ENCODE measurements at places on chromosomes 16 and 17.

- no peak for DNase-seq
These were observed 211.9 kb downstream of the KATNIP start for GRCh38 chr16:27761816-27762215.

DNA sequence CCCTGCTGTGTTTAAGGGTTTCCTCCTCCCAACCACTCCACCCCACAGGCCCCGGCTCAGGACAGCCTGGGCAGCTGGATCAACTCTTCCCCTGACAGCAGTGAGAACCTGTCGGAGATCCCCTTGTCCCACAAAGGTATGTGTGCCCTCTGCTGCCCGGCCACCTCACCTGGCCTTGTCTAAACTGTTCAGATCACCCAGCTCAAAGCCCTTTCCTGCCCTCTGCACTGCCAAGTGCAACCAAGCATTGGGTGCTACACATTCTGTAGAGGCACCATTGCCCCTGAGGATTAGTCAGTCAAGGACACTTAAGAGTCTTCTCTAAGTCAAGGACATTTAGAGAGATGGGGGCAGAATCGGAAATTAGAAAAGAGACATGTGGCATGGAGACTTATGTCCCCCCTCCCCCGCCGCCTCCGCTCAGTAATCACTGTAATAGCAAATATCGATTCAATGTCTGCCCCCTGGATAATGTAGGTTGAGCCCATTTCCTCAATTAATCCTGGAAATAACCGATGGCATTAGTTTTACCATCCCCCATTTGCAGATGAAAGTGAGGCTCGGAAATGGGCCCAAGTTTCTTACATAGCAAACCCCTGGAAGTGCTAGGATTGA is 8.1 kb downstream of the BTBD17 start:
- no peak for DNase-seq

- no peak for DNase-seq
These were observed 59.7 kb downstream of the PLCG2 start for GRCh38 chr16:81838794-81839193.

DNA sequence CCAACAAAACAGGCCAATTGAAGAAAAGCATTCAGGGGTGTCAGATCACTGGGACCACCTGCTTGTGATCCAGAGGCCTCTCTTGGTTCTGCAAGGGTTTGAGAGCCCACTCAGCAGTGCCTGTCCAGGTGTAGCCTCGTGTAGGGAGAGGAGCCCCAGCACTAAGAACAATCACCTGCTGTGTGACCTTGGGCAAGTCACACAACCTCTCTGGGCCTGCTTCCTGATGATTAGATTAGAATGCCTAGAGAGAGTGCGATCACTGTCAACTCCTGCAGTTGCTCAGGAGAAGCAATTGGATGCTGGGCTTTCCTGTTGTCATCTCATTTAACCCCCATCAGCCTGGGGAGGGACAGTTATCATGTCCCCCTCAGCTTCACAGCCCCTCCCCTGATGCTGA is 10.2 kb downstream of the DLX3 start:
- DNase-seq, result no peak

DNA sequence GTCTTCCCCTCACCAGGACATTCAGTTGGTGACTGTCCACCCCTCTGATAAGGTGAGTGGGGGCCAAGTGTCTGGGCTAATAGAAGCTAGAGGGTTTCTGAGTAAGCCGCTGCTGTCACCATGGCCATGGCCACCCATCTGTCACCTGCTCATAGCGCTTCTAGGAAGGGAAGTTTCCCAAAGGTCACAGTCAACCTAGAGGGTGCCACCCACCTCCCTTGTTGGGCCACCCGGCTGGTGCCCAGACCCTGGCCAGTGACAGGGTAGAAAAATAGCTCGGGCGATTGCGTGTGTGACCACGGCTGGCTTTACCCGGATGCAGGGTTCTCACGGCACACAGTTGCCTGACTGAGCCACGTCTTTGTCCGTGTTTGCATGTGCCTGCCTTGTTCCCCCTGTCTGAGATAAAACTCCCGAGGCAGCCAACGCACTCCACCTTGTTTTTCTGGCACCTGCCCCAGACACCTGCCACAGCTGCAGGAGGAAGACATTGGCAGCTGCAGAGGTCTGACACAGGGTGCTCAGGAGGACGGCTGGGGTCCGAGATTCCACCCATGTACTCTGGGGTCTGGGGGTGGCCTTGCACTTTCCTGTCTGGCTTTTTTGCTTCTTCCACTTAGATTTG is 809 bp downstream of the PIRT start:
- no peak for DNase-seq

DNA sequence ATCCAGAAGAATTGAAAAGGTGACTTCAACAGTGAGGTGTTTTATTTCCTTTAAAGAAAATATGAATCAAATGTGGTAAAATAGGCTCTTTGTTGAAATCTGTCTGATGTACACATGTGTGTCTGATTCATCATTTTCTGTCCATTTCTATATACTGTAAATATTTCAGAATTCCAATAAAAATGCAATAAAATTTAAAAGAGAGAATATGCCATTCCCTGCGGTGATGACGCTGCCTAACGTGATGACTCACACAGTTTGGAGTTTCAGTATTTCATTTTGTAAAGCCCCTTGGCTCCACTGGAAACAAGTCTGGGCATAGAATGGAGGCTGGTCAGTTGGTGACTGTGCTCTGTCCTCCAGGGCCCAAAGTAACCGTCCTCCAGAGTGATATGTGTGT is 482.5 kb upstream of the CDH5 start:
- no peak for DNase-seq

GRCh38 chr17:81135505-81136278 is 29.6 kb upstream of the PVALEF start:
- DNase-seq, result no peak

- peak; percentile 2 for DNase-seq
These were observed 74.8 kb upstream of the GRIN2A start for GRCh38 chr16:10256784-10257641.

GRCh38 chr16:4323845-4324488 is 8.1 kb downstream of the GLIS2 start:
- no peak for DNase-seq

GRCh38 chr17:64259426-64259825 is 3.6 kb downstream of the TEX2 start:
- no peak for DNase-seq

- no peak for DNase-seq
These were observed 31.9 kb downstream of the POLR2A start for GRCh38 chr17:7515911-7516610.

DNA sequence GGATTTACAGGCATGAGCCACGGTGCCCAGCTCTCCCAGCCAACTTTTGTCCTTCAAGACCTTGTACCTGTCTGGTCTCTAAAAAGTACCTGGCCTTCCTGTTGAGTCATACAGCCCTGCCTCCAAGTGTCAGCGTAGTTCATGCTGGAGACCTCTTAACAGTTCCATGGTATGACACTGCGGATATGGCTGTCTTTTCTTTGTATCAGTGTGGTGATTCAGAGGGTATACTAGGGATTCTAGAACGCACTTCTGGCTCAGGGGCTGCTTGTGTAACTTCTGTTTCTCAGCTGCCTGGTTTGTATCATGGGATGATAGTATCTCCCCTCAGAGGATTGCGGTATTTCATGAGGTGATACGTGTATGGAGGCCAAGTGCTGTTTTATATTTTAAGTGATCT is 2.0 kb upstream of the TMEM11 start:
- DNase-seq, result no peak

DNA sequence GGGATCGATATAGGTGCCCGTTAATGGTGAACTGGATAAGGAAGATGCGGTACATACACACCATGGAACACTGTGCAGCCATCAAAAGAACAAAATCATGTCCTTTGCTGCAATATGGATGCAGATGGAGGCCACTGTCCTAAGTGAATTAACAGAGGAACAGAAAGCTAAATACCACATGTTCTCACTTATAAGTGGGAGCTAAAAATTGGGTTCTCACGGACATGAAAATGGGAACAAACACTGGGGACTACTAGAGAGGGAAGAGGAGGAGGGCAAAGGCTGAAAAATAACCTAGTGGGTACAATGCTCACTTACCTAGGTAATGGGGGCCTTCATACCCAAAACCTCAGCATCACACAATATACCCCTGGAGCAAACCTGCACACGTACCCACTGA is 302.6 kb downstream of the XYLT1 start:
- no peak for DNase-seq

GRCh38 chr16:70800781-70801480 is at the start of gene VAC14:
TSS of gene VAC14 (minus strand) at chr16:70801158. CDS start at chr16:70800900, 258 bp downstream.
- DNase-seq, result peak; percentile 39

DNA sequence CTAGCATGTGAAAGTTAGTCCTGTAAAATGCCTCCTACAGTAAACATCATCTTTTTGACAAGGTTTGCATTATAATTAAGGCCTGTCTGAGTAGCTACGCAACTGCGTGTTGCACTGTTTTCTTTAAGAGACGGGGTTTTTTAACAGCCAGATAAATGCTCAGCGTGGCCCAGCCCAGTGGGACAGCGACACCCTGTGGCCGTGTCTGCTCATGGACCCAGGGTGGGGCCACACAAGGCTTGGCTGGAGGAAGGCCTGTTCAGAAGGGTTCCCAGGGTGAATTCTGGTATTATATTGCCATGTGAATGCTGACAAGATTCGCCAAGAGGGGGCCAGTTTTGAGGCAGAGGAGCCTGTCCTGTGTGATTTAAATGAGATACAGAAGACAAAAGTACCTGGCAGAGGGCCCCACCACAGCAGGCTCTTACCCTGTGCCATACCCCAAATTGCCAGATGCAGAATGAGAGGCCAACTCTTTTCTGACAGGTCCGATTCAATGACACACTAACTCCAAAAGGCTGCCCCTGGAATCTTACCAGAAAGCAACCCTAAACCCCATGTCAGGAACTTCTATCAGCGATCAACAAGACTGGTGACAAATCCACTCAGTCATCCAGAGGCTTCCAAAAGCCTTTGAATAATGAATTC is 65.9 kb upstream of the IRX6 start:
- DNase-seq, result no peak

DNA sequence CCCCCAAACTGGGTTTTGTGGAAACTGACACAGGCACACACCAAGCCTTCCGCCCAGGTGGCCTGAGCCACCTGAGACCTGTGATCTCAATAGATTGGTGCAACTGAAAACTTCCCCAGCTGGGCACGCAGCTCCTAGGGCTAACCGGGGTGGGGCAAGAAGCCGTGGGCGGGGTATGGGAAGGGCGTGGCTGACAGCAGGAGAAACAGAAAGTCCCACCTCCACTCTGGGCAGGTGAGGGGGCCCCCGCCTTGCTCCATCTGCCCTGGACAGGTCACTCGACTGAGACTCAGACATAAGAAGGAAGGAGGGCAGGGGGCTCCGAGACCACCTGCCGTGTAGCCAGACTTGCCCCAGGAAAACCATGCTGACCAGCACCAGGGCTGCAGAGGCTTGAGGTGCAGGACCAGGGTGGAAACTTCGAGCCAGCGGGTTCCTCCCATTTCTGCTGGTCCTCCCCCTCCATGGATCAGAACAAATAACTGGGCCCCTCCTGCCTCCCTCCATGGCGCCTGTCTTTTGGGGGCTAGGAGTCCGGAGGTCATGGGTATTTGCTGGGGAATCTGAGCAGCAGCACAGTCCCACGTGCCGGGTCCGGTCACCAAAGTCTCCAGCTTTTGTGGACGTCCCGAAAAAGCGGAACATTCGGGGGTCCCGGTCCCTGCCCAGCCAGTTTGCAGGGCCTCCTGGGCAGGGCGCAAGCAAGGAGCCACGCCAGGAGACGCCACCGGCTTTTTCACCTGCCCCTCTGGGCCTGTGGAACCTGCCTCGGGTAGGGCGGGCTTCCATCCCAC is 1.3 kb downstream of the TIMP2 start:
- no peak for DNase-seq

- DNase-seq, result no peak
These were observed 62.8 kb upstream of the CIBAR2 start for GRCh38 chr16:85174871-85175723.

- DNase-seq, result no peak
These were observed 35.6 kb downstream of the MAP3K3 start for GRCh38 chr17:63657786-63658185.

GRCh38 chr17:73650617-73651200 is 6.5 kb upstream of the SDK2 start:
- no peak for DNase-seq

GRCh38 chr17:73223626-73224230 is 30.9 kb downstream of the COG1 start:
- no peak for DNase-seq

DNA sequence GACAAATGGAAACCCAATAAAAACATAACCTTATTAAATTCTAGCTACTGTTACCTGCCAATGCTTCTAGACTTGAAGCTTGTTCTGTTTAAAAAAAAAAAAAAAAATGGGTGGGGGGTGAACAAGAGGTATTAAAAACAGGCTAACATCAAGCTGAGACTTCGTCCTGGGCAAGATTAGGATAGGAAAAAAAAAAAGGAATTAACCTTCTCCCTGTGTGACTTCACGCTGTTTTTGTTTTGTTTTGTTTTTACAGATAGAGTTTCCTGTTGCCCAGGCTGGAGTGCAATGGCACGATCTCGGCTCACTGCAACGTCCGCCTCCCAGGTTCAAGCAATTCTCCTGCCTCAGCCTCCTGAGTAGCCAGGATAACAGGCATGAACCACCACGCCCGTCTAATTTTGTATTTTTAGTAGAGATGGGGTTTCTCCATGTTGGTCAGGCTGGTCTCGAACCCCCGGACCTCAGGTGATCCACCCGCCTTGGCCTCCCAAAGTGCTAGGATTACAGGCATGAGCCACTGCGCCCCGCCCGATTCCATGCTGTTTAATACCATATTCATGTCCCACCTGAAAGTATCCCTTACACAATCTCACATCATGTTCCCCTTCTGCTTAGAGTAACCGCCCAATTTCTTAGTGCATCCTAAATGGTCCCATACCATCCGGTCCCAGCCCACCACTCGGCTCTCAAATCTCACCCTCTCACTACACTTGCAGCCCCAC is 2.2 kb downstream of the USP31 start:
- DNase-seq, result no peak

DNA sequence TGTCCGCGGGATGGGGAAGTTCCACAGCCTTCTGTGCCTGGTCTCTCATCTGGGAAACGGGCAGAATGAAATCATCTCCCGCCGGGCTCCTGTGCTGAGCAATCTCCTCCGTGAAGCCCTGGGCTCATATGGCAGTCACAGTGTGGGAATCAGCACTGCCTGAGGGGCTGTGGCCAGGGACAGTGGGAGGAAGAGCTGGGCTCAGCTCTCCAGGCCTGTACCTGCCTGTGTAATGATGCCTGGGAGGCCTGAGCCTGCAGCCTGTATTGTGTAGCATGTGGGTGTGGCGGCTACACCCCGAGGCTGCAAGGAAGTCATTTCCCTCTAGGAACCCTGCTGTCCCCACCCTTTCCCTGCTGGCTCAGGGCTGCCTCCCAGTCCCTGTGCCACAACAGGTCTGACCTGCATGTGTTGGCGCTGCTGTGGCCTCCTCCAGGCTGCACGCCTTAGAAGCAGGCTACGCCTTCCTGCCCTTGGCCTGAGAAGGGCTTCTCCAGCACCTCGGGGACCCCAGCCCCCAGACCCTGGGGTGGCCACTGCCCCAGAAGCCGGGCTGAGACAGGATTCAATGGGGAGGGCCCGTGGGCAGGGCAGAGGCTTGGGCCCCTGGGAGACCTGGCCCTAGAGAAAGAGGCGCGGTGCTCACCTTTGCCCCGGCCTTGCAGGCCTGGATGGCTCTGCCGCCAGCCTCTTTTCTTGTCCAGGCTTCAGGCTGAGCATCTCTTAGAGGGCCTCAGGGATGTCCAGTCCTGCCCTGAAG is 2.1 kb downstream of the ITGB4 start:
- no peak for DNase-seq

Measured in skeletal muscle cell (primary cell).